Astrocyte of the spinal cord (primary cell): ENCODE measurements at places on chromosomes 16 and 17.

- DNase-seq = no peak
Measured at GRCh38 chr16:86625029-86625428, 46.7 kb downstream of the FOXL1 start.

GRCh38 chr16:17457997-17458396, 12.8 kb downstream of the XYLT1 start:
- no peak for DNase-seq

DNA sequence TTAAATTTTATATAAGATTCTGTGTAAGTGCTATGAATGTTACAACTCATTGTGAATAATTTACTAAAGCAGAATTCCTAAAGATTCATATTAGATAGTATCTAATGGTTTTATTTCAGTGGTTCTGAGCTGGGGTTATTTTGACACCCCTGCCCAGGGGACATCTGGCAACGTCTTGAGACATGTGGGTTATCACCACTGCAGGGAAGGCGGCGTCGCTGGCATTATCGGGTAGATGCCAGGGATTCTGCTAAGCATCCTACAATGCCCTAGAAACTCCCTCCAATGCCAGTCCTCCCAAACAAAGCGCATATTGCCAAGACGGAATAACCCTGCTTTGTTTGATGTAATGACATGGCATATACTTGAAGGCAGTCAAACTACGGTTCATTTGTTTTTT, 372.3 kb upstream of the ZFHX3 start:
- DNase-seq = no peak

DNA sequence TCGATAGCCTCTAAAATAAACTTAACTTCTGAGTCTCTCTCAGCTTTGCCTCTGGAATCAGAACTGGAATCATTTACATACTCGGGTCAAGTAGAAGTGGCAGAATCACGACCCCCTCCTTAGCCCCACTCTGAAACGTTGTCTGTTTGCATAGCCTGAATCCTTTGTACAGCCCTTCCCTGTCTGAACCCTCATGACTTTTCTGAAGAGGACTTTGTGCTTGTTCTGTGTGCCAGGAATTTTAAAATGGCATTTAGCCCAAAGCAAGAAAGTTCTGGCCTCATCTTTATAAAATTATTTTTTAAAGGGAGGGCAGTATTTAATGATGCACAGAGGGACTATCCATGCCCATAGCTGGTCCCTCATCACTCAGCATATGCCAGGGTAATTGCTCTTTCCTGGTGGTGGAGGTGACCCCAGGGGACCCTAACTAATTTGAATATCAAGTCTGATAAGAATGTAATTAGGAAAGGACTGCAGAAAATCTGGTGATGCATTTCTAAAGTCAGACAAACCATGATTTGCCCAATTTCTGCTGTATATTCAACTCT, 342.7 kb upstream of the TNRC6C start:
- DNase-seq = no peak

DNA sequence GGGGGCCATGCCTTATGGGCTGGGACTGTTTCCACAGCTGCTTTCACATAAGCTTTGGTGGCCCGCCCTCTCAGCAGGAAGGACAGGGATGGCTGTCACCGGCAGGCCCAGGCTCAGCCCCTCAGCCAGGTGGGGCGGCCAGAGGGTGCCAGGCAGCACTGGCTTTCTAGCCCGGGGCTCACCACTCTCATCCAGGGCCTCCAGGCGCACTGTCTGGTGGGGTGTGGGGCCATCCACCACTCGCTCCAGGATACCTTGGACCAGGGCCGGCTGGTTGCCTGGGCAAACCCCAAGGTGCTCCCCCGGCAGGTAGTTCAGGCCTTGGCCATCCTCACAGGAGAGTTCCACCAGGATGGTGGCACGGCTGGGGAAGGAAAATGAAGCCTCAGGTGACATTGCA, 35.0 kb downstream of the NOS2 start:
- DNase-seq = no peak

GRCh38 chr17:57354673-57355072, 98.3 kb downstream of the MSI2 start:
- DNase-seq = no peak

- DNase-seq = no peak
Measured at GRCh38 chr16:82037251-82037650, 2.2 kb downstream of the HSD17B2 start.

GRCh38 chr17:81918832-81919545, 1.0 kb upstream of the SIRT7 start:
- no peak for DNase-seq

DNA sequence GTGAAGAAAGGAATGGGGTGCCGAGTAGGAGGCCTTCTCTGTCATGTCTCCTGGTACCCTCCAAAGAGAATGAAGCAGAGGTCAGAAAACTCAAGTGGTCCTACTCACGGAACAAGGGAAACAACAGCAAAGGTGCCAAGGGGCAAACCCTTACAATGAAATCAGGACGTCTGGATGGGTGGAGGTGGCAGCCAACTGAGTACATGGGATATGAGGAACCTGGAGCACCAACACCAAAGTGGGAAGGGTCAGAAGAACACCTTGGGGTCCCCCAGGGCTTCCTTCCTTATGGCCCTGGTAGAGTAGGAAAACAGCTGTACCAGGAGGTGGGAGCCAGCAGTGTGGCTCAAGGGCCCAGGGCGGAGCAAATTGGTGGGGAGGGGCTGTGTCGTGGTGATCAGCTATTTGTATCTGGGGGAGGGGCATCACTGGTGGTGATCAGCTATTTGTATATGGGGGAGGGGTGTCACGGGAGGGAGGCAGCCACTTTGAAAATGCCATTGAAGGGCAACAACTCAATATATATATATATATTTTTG, 643 bp downstream of the HIGD1B start:
- no peak for DNase-seq

DNA sequence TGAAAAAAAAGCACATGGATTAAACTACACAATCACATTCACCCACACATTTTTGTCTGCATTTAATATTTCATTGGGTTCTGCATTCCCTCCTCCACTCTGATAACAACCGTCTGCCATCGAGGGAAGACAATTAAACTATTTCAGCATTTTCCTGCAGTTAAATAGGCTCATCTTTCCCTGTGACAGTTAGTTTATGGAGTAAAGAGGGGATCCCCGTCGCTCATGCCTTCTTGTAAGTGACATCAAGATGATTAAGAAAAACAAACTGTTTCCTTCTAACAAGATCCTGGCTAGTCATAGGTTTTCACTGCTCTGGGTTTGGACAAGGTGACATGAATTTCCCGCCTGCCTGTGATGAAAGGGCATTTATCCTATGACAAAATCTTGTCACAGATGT, 98.0 kb upstream of the DYNLRB2 start:
- no peak for DNase-seq

- DNase-seq = peak; percentile 96
Measured at GRCh38 chr16:27314161-27314723, 468 bp downstream of the IL4R start.

DNA sequence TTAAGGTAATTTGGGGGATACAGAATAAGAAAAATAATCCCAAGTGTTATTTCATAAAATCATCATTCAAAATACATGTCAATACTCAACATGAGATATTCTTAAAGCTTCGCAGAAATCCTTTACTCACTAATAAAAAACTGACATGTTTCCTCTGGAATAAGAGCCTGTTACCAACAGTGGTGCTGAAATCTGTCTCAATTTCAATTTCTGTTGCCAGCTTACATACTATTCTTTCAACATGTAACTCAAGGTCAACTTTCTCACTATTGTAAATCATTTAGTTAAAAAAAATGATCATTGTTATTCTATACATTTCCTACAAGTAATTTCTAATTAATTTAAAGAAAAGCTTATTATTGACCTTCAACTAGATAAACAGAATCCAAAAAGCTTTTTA, 67.9 kb downstream of the CEP95 start:
- DNase-seq = no peak

GRCh38 chr17:68695659-68696058, 94.5 kb upstream of the FAM20A start:
- DNase-seq = no peak

DNA sequence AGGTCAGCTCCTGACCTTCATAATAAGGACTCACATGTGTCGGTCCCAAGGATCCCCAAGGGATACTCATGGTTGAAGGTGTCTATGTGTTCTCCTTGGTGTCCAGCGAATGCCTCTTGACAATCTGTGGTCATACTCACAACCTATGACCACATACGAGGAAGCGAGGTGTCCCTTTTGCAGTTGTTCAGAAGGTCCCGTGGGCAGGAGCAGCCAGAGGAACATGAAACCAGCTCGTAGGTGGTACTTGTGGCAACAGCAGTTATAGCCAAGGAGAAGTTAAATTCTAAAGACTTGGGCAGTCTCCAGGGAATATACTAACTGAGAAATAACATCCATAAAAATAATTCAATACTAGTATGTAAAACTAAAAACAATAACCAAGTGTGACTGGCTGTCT, 685.3 kb downstream of the WWOX start:
- no peak for DNase-seq

- no peak for DNase-seq
Measured at GRCh38 chr17:14015271-14015670, 54.0 kb upstream of the COX10 start.

GRCh38 chr16:59611556-59611955, 877.4 kb upstream of the GOT2 start:
- peak; percentile 22 for DNase-seq

DNA sequence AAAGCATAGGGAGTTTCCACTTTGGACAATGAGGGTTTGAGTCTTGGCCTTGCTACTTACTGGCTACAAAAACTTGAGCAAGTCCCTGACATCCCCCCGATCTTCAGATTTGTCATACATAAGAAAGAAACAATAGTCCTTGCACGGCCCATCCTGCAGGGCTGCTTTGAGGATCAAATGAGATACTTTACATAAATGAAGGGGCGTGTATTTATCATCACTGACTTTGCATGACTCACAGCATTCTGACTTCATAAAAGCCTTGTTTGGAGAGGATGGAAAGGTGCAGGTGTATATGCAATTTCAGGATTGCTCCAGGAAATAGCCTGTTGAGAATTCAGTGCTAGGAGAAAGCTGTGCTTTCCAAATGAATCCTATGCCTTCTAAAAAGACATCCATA, 465.0 kb upstream of the MAF start:
- no peak for DNase-seq

GRCh38 chr17:28325211-28325610, 6.2 kb downstream of the TMEM97 start:
- no peak for DNase-seq

GRCh38 chr17:76137001-76137350, 4.1 kb downstream of the FOXJ1 start:
- DNase-seq = no peak

- DNase-seq = no peak
Measured at GRCh38 chr17:7113273-7114071, 1.1 kb downstream of the ASGR2 start.

DNA sequence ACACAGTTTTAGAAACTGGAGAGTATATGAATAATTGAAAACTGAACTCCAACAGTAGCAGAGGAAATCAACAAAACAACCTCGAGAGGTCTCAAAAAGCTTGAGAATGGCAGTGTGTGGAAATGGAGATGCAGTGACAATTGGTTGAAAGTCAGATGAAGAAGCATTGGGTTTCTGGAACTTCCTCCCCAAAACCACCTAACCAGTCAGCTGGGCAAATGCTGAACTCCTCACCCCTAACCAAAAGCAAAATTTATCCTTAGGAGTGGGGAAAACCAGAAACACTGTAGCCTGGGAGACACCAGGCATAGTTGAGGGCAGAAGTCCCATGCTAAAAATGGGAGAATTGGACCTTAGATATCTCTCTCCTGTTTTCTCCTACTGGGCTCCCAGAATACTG, 109.9 kb downstream of the TANC2 start:
- DNase-seq = peak; percentile 13

GRCh38 chr16:85984947-85985451, 86.0 kb downstream of the IRF8 start:
- DNase-seq = no peak
